ENCODE measurements at places on chromosomes 1 and 21. TPM values are rescaled to one million over a fixed set of nuclear protein-coding genes. Genes with fewer than 3 reads are reported as not detected.

The AQP10 gene
- 0.14 TPM for total RNA-seq

GRCh38 chr1:55305735-55306134 lies 90.6 kb upstream of the USP24 start:
- H3K4me1 ChIP-seq = peaks cover 3% of the 10 kb centered on the region
- H3K4me3 ChIP-seq = no peak overlapping the region
- no peak overlapping the region for H3K27ac ChIP-seq
- no peaks in the 10 kb centered on the region for H3K27me3 ChIP-seq
- DNase-seq = no peak

- no peaks in the 10 kb centered on the region for H3K4me1 ChIP-seq
- no peak overlapping the region for H3K4me3 ChIP-seq
- peak; percentile 11 for DNase-seq
- H3K27ac ChIP-seq = no peak overlapping the region
These were observed 26.5 kb downstream of the RIPPLY3 start for GRCh38 chr21:37032877-37033471.

DNA sequence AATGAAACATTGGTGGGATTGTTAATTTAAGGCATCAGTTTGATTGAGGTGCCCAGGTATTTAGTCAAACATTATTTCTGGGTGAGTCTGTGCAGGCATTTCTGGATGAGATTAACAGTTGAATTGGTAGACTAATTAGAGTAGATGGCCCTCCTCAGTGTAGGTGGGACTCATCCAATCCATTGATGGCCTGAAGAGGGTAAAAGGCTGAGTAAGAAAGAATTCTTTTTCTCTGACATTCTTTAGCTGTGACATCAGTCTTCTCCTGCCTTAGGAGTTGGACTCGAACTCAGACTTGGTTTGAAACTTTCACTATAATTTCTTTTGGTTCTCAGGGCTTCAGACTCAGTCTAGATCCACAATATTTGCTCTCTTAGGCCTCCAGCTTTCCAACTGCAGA lies 59.6 kb upstream of the ADAMTS5 start:
- peaks cover 3% of the 10 kb centered on the region for H3K27me3 ChIP-seq
- H3K4me3 ChIP-seq = no peak overlapping the region
- no peaks in the 10 kb centered on the region for H3K4me1 ChIP-seq

DNA sequence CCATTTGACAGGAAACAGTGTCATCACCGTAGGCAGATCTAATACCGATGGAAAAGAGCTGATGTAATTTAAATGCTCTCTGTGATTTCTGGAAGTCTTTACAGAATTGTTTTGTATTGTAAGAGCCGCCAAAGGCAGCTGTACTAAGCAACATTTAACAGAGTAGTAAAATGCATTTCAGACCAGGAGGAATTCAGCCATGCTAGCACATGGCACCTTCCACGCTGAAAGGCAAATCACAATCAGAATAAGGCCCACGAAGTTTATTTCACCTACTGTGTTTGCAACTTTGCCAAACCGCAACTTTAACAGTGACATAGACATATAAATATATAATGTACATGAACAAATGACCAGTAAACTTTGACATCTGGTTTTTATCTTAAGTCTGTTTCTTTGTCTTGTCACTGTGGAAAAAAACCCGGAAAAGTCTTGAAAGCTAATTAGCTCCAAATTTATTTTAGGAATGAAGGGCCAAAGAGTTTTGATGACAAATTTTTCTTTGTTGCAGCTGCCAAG lies 26.1 kb upstream of the DISC1 start:
- no peak overlapping the region for H3K27ac ChIP-seq
- H3K4me1 ChIP-seq = peaks cover 15% of the 10 kb centered on the region
- DNase-seq = no peak

GRCh38 chr21:39182016-39182415 lies 1.2 kb downstream of the PSMG1 start:
- peak overlapping the region; percentile 87 for H3K4me3 ChIP-seq
- DNase-seq = no peak
- peak overlapping the region; percentile 95 for H3K27ac ChIP-seq
- no peaks in the 10 kb centered on the region for H3K27me3 ChIP-seq
- H3K36me3 ChIP-seq = peaks cover 28% of the 10 kb centered on the region

DNA sequence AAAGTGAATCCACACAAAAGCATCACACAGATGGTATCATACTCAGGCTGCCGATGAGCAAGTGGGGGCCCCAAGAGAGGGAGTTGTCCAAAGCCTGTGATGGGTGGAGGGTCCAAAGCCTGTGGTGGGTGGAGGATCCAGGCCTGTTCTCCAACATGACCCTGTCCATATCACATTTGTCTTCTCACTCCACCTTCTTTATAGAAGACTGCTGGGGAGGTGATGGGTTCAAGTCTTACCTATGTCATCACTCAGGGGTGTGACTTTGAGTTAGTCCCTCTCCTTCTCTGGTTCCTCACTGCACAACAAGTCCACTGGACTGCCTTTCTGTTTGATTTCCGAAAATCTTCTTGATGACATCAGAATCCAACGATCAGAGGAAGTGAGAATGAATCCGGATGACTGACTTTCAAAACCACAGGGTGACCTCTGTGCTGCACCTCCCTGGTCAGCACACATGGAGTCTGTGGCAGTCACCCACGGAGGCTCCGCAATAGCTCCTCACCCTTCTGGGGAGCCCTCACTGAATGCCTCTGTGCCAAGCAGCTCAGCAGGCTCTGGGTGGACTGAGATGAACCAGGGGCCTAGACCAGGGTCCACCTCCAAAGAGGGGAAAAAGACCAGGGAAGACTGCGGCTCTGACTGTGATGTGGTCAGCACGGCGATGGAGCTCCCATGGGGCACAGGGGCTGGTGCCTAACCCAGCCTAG lies 166.8 kb downstream of the HIVEP3 start:
- peak overlapping the region; percentile 92 for H3K27ac ChIP-seq
- H3K4me1 ChIP-seq = peaks cover 81% of the 10 kb centered on the region
- H3K27me3 ChIP-seq = no peaks in the 10 kb centered on the region
- no peak for DNase-seq

- no peak overlapping the region for H3K27ac ChIP-seq
- H3K27me3 ChIP-seq = peaks cover 8% of the 10 kb centered on the region
- no peaks in the 10 kb centered on the region for H3K36me3 ChIP-seq
- no peak overlapping the region for H3K4me3 ChIP-seq
- no peak for DNase-seq
These were observed 57.7 kb downstream of the DDR2 start for GRCh38 chr1:162689745-162690671.

The RUNX3 gene
- 180 TPM for total RNA-seq

The GNG5 gene
- 106 TPM for total RNA-seq

DNA sequence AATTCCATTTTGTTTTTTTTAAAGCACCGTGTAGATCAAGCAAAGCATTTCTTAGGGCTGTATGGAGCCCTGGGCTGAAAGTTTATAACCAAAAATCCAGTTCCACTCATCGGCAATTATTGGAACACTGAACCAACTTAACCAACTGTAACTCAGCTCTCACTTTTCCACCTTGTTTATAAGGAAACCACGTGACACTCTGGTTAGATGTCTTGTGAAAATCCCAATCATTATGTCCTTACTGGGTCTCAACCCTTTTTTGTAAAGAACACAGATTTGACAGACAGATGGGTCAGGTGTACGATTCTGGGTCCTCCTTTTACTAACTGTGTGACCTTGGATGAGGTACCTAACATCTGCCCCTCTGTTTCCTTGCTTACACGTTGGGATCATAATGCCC lies 6.2 kb downstream of the PLA2G5 start:
- no peak for DNase-seq
- H3K27ac ChIP-seq = no peak overlapping the region
- peaks cover 12% of the 10 kb centered on the region for H3K4me1 ChIP-seq
- H3K36me3 ChIP-seq = no peaks in the 10 kb centered on the region

DNA sequence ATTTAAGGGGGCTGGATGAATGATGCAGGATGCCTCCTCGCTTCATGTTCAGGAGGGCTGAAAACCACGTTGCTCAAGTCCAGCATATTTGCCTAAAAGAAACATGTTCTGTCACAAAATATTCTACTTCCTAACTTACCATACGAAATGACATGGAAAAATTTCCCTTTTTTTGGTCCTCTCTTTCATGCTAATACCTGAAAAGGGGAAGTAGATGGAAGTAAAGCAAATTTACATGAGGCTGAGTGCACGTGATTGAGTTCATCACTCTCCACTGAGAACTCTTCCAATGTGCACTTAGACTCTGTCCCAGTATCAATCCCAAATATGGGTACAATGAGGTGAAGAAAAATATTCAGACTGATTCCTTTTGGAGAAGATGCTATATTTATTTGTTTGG lies 23.0 kb downstream of the XCL2 start:
- peak overlapping the region; percentile 94 for H3K27ac ChIP-seq
- DNase-seq = no peak
- no peaks in the 10 kb centered on the region for H3K27me3 ChIP-seq
- H3K36me3 ChIP-seq = peaks cover 16% of the 10 kb centered on the region
- peak overlapping the region; percentile 72 for H3K4me3 ChIP-seq
- H3K4me1 ChIP-seq = peaks cover 56% of the 10 kb centered on the region

GRCh38 chr1:53561503-53562105 lies 102.4 kb downstream of the DMRTB1 start:
- H3K36me3 ChIP-seq = no peaks in the 10 kb centered on the region
- H3K27ac ChIP-seq = peak overlapping the region; percentile 10
- no peak for DNase-seq
- peaks cover 18% of the 10 kb centered on the region for H3K4me1 ChIP-seq
- peaks cover 9% of the 10 kb centered on the region for H3K27me3 ChIP-seq
- H3K4me3 ChIP-seq = no peak overlapping the region

DNA sequence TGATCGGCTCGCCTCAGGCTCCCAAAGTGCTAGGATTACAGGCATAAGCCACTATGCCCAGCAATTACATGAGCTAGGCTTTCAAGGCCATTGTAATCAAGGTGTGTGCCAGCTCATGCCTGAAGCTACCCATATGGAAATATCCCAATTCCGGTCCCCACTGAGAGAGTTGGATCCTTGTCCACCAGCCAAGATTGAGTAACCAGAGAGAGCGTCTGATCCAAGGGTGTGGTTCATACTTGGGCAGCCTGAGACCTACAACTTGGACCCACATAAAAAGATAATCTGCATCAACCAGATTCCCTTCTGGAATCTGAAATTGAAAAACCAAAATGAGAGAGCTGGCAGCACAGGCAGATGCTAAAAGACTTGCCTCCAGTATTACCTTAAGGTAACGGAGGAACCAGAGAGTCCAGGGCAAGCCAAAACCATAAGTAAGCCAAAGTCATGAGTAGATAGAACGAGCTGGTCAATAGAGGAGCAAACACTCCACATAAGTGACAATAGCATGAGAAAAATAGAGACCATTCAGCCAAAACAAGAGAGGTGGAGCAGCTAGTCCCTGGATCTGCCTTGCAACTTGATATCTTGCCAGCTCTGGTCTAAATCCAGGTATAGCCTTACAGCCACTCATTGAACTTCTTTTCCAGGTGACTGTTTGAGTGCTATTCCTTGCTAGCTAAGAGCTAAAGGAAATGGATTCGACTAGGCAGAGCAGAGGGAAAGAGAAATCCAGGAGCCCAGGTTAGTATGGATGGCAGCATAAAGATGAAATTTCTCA lies 63.8 kb upstream of the ATP1A1 start:
- no peak overlapping the region for H3K4me3 ChIP-seq
- no peaks in the 10 kb centered on the region for H3K27me3 ChIP-seq
- no peak overlapping the region for H3K27ac ChIP-seq
- no peak for DNase-seq

DNA sequence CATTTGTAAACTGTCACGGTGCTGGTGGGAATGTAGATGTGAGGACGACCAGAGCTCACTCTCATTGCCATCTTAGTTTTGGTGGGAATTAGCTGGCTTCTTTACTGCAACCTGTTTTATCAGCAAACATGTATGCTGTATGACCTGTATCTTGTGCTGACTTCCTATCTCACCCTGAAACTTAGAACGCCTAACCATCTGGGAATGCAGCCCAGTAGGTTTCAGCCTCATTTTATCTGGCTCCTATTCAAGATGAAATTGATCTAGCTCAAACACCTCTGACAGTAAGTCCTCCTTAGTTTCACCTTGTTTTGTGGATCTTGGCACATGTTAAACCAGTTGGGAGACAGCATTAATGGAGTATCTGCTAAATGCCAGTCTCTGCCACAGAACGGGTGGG lies 174.6 kb downstream of the HLX start:
- no peak overlapping the region for H3K4me3 ChIP-seq
- H3K27ac ChIP-seq = no peak overlapping the region
- H3K27me3 ChIP-seq = no peaks in the 10 kb centered on the region
- no peak for DNase-seq
- no peaks in the 10 kb centered on the region for H3K36me3 ChIP-seq
- H3K4me1 ChIP-seq = no peaks in the 10 kb centered on the region

- H3K4me1 ChIP-seq = no peaks in the 10 kb centered on the region
- no peaks in the 10 kb centered on the region for H3K27me3 ChIP-seq
- no peaks in the 10 kb centered on the region for H3K36me3 ChIP-seq
- no peak overlapping the region for H3K27ac ChIP-seq
- no peak overlapping the region for H3K4me3 ChIP-seq
These were observed 6.2 kb upstream of the TUFT1 start for GRCh38 chr1:151533870-151534269.

DNA sequence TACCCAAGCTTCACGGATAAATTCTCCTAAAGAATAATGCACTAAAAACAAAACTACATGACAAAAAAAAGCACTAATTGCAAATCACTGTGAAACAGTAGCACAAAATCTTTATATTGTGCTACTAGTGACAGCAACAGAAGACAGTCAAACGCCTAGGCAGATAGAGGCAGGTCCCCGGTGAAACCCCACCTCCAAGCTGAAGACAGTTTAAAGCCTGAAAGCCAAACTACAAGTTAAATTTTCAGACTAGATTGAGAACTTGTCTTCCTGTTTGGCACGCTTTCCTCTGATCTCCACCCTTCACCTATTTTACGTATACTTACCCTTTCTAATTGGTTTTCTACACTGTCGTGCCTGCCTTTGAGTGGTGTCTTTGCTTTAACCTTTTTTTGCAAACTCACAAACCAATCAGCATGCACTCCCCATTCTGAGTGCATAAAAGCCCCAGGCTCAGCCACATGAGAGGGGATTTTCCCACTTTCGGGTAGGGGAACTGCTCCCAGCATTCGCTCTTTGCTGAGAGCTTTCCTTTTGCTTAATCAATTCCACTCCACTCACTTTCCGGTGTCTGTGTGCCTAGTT lies 3.6 kb upstream of the BACH1 start:
- peak overlapping the region; percentile 63 for H3K27ac ChIP-seq
- peak; percentile 47 for DNase-seq
- H3K4me1 ChIP-seq = peaks cover 42% of the 10 kb centered on the region
- peak overlapping the region; percentile 26 for H3K4me3 ChIP-seq

GRCh38 chr21:32641710-32642698 lies 29.8 kb upstream of the CFAP298 start:
- no peak overlapping the region for H3K4me3 ChIP-seq
- peaks cover 12% of the 10 kb centered on the region for H3K36me3 ChIP-seq
- H3K4me1 ChIP-seq = no peaks in the 10 kb centered on the region
- DNase-seq = no peak

The EPHA2 gene
- not detected for total RNA-seq

DNA sequence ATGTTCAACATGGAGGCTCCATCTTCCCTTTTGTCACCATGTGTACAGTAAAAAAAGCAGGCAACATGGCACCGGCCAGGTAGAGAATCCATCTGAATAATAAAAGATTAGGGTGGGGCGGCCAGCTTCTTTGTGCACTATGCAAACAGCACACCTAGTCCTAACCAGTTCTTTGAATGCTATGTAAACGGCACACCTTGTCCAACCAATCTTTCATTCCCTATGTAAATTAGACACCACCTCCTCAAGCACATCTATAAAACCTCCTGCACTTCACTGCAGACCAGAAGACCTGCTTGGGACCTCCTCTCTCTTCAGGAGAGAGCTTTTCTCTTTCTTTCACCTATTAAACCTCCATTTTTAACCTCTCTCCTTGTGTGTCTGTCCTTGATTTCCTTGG lies 28.2 kb downstream of the TFB2M start:
- H3K4me3 ChIP-seq = no peak overlapping the region
- H3K36me3 ChIP-seq = peaks cover 11% of the 10 kb centered on the region
- no peaks in the 10 kb centered on the region for H3K4me1 ChIP-seq
- no peaks in the 10 kb centered on the region for H3K27me3 ChIP-seq

Measured in activated CD8-positive, alpha-beta T cell treated with anti-CD3 and anti-CD28 coated beads for 36 hours (primary cell).